ENCODE measurements at places on chromosomes 6 and 20.
A peak's percentile ranks its signal among the peaks of the same experiment; 100 is the strongest.

DNA sequence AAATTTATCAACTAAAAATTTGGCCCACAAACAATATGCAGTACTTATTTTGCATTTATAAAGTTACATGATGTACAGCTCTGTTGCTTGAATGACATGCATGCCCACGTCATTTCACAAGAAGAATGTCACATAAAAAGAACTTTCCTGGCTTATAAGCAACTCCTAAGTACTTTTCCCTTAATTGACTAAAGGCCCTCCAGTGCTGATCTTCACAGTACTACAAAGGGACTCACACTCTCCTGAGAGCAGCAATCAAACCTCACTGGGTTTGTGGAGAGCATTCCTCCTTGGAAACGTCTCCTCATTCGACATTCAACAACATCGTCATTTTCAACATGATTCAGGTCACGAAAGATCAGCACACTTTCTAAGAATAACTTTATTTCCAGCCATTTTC lies 111.1 kb downstream of the IPCEF1 start:
- no peak for DNase-seq

DNA sequence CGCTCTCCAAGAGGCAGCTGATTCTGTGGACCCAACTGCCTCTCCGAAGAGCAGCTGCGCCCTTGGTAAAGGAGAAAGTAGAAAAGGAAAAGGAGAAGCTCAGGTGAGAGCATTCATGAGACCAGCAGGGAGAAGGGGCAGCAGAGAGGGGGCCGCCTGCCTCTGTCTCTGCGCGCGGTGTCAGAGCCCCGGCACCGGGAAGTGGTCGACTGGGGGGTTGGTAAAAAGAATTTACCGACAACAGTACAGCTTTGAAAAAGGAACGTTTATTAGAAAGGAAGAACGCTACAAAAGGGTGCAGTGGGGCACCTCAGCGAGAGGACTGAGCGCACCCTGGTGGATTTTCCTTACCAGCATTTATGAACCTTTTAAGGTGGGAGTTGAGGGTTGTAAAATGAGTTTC lies 61.9 kb downstream of the GPR6 start:
- peak; percentile 16 for DNase-seq

DNA sequence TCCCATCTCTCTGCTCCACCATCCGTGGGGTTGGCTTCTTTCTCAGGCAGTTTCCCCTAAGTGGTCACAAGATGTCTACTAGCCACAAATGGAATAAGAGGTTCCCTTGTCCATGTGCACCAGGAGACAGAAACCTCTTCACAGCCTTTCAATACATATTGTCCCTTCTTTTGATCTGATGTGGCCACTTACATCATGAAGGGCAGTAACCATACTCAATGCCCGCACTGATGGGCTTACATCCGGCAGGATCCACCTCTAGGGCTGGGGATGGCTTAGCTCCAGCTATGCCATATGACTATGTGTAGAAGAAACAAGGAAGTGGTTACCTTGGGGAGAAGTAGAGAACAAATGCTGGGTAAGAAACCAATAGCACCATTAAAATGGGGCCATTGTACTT lies 64.4 kb downstream of the PLEKHG1 start:
- DNase-seq = no peak

- DNase-seq = no peak
Observed at GRCh38 chr6:45072016-45072415, 256.1 kb upstream of the RUNX2 start.

DNA sequence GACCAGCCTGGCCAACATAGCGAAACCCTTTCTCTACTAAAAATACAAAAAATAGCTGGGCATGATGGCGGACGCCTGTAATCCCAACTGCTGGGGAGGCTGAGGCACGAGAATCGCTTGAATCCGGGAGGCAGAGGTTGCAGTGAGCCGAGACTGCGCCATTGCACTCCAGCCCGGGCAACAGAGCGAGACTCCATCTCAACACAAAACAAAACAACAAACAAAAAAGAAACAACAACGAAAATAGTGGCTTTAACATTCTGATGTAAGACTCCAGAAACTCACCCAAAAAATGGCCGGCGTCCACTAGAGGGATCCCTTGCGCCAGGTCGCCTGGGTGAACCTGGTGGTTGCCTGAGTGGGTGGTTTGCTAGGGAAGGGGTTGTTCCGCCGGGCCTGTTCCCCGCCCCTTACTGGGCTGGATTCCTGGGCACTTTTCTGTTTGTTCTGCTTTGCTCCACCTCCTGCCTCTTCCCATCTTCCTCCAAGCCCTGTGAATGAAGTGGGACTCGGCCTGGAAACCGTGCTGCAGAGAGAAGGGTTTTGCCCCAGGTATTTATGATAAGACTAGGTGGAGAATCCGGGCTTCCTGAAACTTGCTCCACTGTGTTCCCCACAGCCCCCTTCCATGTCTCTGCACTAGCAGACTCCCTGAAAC lies 1.5 kb downstream of the PABPC1L start:
- DNase-seq = peak; percentile 29

GRCh38 chr20:37096415-37097041 lies 731 bp upstream of the RBL1 start:
- no peak for DNase-seq

DNA sequence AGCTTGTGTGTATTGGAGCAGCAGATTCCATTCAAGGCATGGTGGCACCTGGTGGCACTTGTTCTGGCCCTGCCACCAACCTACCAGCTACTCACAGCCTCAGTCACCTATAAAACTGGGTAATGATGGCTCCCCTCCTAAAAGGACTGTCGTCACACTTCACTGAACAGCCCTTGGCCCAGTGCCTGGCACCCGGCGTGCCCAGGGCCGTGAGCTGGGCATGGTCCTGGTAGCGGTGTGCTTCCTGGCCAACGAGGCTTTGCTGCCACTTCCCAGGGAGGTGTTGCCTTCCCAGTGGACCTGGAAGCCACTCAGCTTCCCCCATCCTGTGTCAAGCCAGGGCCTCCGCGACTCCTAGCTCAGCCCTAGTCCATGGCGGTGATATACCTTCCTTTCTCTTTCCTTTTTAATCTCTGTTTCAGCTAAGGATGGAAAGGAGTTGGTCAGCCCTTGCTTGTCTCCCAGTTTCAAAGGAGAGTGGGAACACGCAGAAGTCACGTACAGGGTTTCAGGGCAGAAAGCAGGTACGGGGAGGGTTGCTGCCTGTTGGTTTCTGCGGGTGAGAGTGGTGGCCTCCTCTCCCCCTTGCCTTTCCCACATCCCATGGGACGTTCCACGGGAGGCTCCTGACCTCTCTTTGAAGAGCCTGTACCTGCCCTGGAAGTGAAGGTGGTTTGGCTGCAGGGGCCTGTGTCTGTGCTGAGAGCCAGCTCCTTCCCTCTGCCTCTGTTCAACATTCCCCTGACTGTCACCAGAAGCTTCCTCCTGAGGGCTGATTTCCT lies 25.5 kb downstream of the ENTPD6 start:
- DNase-seq = no peak

DNA sequence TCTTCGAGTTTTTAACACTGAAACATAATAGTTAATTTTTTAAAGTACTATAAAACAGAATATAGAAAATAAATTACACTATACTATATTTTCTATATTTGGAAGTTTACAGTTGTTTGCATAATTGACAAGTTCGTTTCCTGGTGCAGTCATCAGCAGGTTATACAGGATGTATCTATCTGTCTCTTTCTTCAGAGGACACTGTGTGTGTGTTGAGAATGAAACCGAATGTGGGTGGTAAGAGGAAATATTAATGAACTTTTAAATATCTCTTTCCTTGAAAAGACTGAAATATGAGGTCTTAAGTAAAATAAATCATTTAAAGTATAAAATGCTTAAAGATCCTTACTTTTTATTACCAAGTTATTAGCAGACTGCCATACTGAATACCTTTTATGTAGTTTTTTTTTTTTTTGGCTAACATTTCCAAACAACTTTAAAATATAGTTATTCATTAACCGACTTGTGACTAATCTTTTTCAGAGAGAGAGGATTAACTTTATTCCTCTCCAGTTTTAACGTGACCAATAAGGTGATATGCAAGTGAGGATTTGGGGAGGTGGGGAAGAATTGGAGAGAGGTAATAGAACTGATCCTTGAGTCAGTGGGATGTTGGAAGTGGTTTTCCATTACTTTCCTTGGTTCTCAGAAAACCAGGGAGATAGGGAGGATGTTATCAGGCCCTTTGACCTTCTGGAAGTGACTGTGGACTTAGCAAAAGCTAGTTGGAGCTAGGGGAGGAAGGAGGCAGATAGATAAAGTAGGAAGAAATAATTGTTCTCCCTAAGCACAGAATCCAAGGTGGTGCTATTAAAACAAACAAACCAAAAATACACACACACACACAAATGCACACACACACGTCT lies 380.0 kb upstream of the FLRT3 start:
- no peak for DNase-seq

- DNase-seq = no peak
Observed at GRCh38 chr20:39010496-39010895, 48.4 kb downstream of the DHX35 start.

- no peak for DNase-seq
Observed at GRCh38 chr6:148818939-148819575, 72.2 kb downstream of the UST start.

GRCh38 chr6:110053395-110054240 lies 75.5 kb downstream of the GPR6 start:
- DNase-seq = no peak

GRCh38 chr20:18991012-18991411 lies 177.4 kb downstream of the SCP2D1 start:
- DNase-seq = no peak

GRCh38 chr20:12640251-12640650 lies 368.5 kb upstream of the SPTLC3 start:
- no peak for DNase-seq
